ENCODE measurements at places on chromosomes 12 and 14. TPM values are rescaled to one million over a fixed set of nuclear protein-coding genes. Genes with fewer than 3 reads are reported as not detected.
A peak's percentile ranks its signal among the peaks of the same experiment; 100 is the strongest.

GRCh38 chr12:41942354-41942753 lies 202.3 kb downstream of the GXYLT1 start:
- H3K36me3 ChIP-seq: no peaks in the 10 kb centered on the region
- no peak overlapping the region for H3K27ac ChIP-seq
- DNase-seq: no peak
- no peak overlapping the region for H3K4me3 ChIP-seq
- no peaks in the 10 kb centered on the region for H3K4me1 ChIP-seq

DNA sequence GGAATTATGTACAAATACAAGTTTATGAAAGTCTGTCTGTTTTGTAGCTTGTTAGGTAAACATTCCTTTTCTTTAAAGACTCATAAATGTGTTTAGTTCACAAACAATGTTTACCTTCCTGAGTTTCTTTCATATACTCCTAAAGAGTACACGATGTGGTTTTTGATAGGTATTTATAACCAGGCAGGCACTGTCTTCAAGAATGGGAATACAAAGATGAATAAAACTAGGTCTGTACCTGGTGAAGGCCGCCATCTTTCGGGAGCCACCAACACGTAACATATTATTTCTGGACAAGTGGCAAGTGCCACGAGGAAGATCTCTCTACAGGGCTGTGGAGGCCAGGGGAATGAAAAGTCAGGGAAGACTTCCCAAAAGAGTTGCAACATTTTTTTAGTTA lies 144.6 kb upstream of the RASSF8 start:
- no peaks in the 10 kb centered on the region for H3K36me3 ChIP-seq
- no peak overlapping the region for H3K4me3 ChIP-seq
- no peaks in the 10 kb centered on the region for H3K27me3 ChIP-seq
- H3K27ac ChIP-seq: no peak overlapping the region
- H3K4me1 ChIP-seq: no peaks in the 10 kb centered on the region
- DNase-seq: no peak

DNA sequence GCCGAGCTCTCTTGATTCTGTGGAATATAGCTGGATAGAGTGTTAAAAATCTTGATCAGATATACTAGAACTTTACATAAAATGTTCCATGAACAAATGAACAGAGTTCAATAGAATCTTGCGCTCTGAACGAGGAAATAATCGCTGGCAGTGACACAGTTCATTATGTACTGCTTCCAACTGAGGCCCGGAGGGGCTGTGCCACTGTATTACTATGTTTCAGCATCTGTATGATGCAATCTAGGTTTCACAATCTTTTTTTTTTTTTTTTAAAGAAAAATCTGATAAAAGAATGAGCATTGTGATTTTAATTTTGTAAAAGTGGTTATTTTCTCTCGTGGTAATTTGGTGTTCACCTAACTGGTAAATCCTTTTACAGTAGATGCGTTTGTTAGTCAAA lies 77.2 kb downstream of the FERMT2 start:
- peaks cover 49% of the 10 kb centered on the region for H3K36me3 ChIP-seq
- no peak overlapping the region for H3K4me3 ChIP-seq
- peaks cover 30% of the 10 kb centered on the region for H3K4me1 ChIP-seq
- H3K27me3 ChIP-seq: no peaks in the 10 kb centered on the region
- no peak for DNase-seq
- H3K27ac ChIP-seq: peak overlapping the region; percentile 37

- H3K27me3 ChIP-seq: no peaks in the 10 kb centered on the region
- no peak overlapping the region for H3K4me3 ChIP-seq
- DNase-seq: no peak
- H3K27ac ChIP-seq: no peak overlapping the region
- peaks cover 64% of the 10 kb centered on the region for H3K4me1 ChIP-seq
- no peaks in the 10 kb centered on the region for H3K36me3 ChIP-seq
These were observed 23.0 kb downstream of the NCOR2 start for GRCh38 chr12:124544311-124544970.

CDKL1 gene
- total RNA-seq: 2.8 TPM

- no peak for DNase-seq
- H3K27me3 ChIP-seq: no peaks in the 10 kb centered on the region
- peaks cover 3% of the 10 kb centered on the region for H3K36me3 ChIP-seq
- H3K4me1 ChIP-seq: no peaks in the 10 kb centered on the region
These were observed 423.3 kb upstream of the RGS6 start for GRCh38 chr14:71508901-71509300.

- H3K27me3 ChIP-seq: peaks cover 7% of the 10 kb centered on the region
- no peak for DNase-seq
- H3K27ac ChIP-seq: no peak overlapping the region
- peaks cover 27% of the 10 kb centered on the region for H3K4me1 ChIP-seq
- H3K36me3 ChIP-seq: no peaks in the 10 kb centered on the region
- peak overlapping the region; percentile 78 for H3K4me3 ChIP-seq
These were observed 1.6 kb downstream of the STXBP6 start for GRCh38 chr14:25048170-25049016.

- peaks cover 15% of the 10 kb centered on the region for H3K4me1 ChIP-seq
- H3K27ac ChIP-seq: no peak overlapping the region
- no peaks in the 10 kb centered on the region for H3K27me3 ChIP-seq
- DNase-seq: no peak
These were observed 38.7 kb downstream of the CD9 start for GRCh38 chr12:6238875-6239274.

- H3K4me3 ChIP-seq: peak overlapping the region; percentile 84
- H3K4me1 ChIP-seq: peaks cover 19% of the 10 kb centered on the region
- no peak for DNase-seq
These were observed 8.6 kb downstream of the SETD1B start for GRCh38 chr12:121812320-121812871.

C12orf43 gene
- total RNA-seq: 12.7 TPM

DNA sequence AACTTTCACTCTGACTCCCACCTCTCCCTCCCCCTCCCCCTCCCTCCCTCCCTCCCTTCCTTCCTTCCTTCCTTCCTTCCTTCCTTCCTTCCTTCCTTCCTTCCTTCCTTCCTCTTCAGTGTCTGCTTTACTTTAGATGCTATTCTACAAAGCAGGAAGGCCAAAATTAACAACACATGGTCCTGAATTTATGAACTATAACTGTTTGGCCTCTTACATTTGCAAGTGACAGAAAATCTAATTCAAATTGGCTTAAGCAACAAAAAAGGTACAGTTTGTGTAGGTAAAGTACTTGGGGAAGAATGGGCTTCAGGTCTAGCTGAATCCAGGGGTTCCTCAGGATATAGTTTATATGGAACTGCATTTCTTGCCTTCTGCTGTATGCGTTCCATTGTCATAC lies 673.0 kb downstream of the AACS start:
- H3K36me3 ChIP-seq: no peaks in the 10 kb centered on the region
- H3K4me3 ChIP-seq: no peak overlapping the region
- no peak for DNase-seq

MYF6 gene
- total RNA-seq: not detected

DNA sequence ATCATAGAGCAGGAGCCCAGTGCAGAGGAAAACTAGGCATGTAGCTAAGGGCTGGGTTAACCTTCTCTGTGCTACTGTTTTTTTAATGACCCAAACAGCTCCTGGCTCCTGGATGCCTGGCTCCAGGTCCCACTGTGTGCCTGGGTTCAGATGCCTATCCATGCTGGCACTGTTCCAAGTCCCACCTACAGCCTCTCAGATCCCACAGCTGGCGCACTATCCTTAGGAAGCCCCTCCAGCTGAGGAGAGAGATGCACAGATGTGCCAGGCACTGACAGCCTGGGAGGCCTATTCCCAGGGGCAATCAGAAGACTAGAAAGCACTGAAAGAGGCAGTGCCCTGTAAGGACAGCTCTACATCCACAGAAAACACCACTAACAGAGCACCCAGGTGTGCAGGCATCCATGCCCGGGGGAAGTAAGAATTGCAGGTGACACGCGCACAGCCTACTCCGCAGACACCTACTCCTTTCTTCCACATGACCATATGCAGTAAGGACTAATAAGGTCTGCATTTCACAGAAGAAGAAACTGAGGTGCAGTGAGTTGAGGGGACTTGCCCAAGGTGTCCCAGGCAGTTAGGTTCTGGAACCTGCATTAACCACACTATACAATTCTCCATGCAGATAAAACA lies 51.2 kb downstream of the PITPNM2 start:
- H3K27me3 ChIP-seq: no peaks in the 10 kb centered on the region
- H3K27ac ChIP-seq: no peak overlapping the region
- no peak for DNase-seq
- no peaks in the 10 kb centered on the region for H3K36me3 ChIP-seq

DNA sequence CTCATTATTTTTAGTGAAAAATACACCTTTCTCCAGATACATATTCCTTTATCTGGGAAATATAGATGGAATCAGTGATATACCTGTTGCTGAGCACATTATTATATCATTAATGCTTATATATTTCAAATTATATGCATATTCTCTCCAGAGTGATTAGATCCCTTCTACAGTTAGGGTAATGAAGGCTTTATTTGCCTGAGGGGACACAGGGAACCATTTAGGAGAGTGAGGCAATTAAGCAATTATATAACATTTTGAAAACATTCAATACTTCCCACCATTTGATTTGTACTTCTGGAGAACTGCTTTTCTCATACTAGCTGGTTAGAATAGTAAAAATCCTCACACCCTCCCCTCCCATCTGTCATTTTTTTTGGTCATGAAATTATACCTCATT lies 212.8 kb upstream of the NOVA1 start:
- H3K4me3 ChIP-seq: no peak overlapping the region
- no peaks in the 10 kb centered on the region for H3K27me3 ChIP-seq
- H3K27ac ChIP-seq: no peak overlapping the region

GRCh38 chr12:12436831-12437345 lies 80.0 kb downstream of the BORCS5 start:
- H3K4me3 ChIP-seq: no peak overlapping the region
- DNase-seq: no peak
- no peaks in the 10 kb centered on the region for H3K27me3 ChIP-seq
- no peaks in the 10 kb centered on the region for H3K36me3 ChIP-seq
- peaks cover 36% of the 10 kb centered on the region for H3K4me1 ChIP-seq
- no peak overlapping the region for H3K27ac ChIP-seq

EPS8 gene
- 188 TPM for total RNA-seq

- no peaks in the 10 kb centered on the region for H3K36me3 ChIP-seq
- DNase-seq: no peak
- H3K4me3 ChIP-seq: no peak overlapping the region
These were observed 74.7 kb downstream of the BTG1 start for GRCh38 chr12:92070864-92071445.

TOMM20L gene
- not detected for total RNA-seq

DNA sequence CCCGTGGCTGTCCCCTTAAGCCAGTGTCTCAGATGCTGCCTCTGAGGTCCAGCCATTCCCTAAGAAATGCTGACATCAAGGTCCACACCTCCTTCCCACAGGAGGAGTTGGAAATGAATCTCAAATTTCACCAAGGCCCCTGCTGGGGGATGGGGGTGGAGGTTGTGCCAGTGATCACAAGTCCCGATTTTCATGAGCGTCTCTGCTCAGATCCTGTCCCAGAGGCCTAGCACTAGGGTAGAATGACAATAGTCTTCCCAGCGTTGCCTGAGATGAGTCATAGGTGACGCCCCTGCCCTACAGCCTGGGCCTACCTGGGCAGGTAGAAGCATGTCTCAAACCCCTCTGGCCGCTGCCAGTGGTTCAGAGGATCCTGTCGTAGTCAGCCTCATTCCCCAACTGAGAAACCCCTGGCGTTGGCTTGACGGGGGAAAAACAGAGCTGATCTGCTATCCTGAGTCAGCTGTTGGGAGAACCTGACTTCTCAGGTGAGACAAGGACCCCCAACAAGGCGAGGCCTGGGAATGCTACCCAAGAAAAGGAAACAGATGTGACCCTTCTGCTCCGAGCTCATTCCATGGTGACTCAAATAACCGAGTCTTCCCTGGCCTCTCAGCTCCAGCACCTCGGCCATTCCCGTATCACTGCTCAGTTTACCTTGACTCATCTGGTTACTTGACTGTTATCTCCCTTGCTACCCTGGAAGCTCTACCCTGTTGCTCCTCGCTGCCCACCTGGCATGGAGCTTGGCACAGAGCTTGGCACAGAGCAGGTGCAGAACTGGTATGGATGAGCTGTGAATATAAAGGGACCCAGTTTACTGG lies 21.8 kb upstream of the SPPL3 start:
- no peak overlapping the region for H3K4me3 ChIP-seq
- H3K27me3 ChIP-seq: no peaks in the 10 kb centered on the region
- no peak for DNase-seq

DNA sequence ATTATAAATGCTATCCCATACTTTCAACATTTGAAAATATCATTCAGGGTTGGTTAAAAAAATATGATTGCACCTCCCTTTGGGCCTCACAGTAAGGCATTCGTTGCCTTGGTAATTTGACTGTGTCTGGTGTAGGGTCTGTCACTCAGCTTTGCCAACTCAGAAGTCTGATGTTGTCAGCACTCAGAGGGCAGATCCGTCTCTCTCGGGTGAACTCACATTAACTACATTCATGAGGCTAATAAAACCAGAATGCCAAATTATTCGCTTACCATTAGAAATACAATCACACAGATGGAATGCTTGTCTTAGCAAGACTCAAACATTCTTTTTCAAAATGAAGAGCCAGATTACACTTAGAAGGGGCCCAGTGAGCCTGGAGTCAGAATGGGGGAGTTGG lies 53.0 kb downstream of the NPAS3 start:
- H3K36me3 ChIP-seq: no peaks in the 10 kb centered on the region
- no peak overlapping the region for H3K27ac ChIP-seq
- H3K4me1 ChIP-seq: peaks cover 3% of the 10 kb centered on the region
- no peak for DNase-seq
- no peak overlapping the region for H3K4me3 ChIP-seq
- H3K27me3 ChIP-seq: no peaks in the 10 kb centered on the region

LALBA gene
- not detected for total RNA-seq

ADAM21 gene
- 0.14 TPM for total RNA-seq

RAD9B gene
- total RNA-seq: not detected

ERBB3 gene
- total RNA-seq: 3.2 TPM

DNA sequence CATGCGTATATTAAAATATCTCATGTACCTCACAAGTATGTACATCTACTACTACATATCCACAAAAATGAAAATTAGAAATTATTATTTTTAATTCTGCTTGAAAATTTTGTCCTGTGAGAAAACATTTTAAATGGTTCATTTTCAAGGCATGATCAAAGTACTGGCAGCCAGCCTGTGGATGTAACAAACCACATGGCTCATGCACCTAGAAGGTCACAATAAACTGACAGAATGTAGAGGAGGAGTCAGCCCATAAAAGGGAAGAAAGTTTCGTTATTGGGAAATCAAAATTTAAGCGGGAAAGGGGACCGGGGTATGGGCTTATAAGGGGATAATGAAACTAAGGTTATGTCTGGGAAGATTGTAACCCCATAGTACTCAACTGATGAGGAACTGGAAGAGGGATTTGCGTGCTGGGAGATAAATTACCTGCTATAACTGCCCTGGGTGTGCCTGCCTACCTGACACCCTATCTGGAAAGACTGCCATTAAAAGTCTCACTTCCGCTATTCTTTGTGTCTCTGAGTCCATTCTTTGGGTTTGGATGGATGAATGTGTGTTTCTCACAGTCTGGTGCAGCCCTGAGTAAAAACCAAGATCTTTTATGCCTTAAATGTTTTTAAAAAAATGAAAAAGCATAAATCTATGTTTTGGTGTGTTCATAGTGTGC lies 62.2 kb upstream of the PCED1B start:
- no peak overlapping the region for H3K4me3 ChIP-seq
- H3K4me1 ChIP-seq: peaks cover 3% of the 10 kb centered on the region
- H3K27ac ChIP-seq: no peak overlapping the region
- H3K27me3 ChIP-seq: no peaks in the 10 kb centered on the region
- no peaks in the 10 kb centered on the region for H3K36me3 ChIP-seq

GRCh38 chr14:53060046-53060445 lies 93.1 kb downstream of the DDHD1 start:
- H3K27ac ChIP-seq: no peak overlapping the region
- DNase-seq: no peak
- no peak overlapping the region for H3K4me3 ChIP-seq
- no peaks in the 10 kb centered on the region for H3K27me3 ChIP-seq

All from thoracic aorta (tissue), 2 donors.